Activated gamma-delta T cell treated with Interleukin-2 at 50 U/mL for 16 hours (primary cell): ENCODE measurements at places on chromosomes 3 and 15.

DNA sequence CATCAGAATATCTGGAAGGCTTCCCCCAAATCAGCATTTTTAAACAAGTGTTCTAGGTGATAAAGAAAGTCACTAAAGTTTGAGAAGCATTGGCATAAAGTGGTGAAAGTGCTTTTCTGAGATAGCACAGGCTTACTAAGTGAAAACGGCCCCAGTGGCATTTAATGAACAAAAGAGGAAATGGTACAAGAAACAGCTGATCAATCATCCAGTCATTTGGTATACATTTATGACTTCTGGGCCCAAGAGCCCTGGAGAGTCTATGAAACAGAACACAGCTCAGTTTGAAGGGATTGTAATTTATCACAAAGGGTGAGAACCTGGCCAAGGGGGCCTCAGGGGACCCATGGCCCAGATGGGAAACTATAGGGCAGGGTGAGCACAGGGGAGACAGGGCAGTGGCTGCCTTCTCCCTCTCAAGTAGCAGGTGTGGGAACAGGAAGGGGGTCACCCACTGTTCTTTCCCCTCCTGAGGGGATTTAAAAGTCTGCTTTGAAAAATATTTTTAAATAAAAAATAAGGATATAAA is 265.5 kb upstream of the ROPN1 start:
- DNase-seq: no peak

- DNase-seq: no peak
Observed at GRCh38 chr15:23760024-23760423, 72.9 kb upstream of the NDN start.

DNA sequence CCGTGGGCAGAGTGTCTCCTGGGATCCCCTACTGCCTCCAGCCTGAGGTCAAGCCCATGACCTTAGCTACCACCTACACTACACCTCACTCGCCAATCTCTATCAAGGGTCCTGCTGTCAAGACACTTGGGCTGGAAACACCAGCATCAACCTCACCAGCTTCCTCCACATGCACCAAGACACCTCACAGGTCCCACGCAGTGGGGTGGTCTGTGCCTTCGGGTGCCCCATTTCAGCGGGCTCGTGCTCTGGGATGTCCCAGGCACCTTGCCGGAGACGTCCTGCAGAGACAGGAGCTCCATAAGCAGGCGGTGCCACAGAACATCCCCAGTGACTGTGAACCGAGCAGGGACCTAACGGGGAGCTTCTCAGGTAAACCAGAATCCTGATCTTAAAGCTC is 20.0 kb downstream of the CYFIP1 start:
- no peak for DNase-seq

DNA sequence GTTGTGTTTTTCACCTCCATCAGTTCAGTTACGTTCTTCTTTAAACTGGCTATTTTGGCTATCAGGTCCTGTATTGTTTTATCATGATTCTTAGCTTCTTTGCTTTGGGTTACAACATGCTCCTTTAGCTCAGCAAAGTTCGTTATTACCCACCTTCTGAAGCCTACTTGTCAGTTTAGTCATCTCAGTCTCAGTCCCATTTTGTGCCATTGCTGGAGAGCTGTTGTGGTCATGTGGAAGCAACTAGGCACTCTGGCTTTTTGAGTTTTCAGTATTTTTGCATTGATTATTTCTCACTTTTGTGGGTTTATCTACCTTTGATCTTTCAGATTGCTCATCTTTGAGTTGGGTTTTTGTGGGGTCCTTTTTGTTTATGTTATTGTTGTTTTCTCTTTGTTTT is 151.3 kb downstream of the CFAP20DC start:
- DNase-seq: no peak

GRCh38 chr3:170410428-170411029 is 8.1 kb upstream of the CLDN11 start:
- DNase-seq: no peak

DNA sequence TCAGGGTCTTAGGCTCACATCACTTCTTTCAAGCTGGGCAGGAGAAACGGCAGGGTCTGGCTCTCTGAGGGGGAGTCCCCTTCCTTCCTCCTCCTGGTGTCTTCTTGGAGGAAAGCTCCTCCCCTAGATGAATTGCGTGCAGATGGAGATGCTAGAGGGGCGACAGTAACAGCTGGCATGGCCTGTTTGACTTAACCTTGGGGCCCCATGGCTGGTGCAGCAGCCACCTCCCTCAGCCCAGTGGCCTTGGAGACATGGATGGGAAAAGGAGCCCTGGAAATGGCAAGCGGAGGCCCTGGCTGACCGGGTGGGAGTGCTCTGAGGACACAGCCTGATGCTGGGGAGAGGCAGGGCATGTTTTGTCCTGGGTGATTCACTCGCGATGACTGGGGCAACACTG is 20.2 kb downstream of the PAK6 start:
- DNase-seq: no peak

GRCh38 chr15:62824111-62825015 is 218.2 kb upstream of the TPM1 start:
- DNase-seq: no peak

DNA sequence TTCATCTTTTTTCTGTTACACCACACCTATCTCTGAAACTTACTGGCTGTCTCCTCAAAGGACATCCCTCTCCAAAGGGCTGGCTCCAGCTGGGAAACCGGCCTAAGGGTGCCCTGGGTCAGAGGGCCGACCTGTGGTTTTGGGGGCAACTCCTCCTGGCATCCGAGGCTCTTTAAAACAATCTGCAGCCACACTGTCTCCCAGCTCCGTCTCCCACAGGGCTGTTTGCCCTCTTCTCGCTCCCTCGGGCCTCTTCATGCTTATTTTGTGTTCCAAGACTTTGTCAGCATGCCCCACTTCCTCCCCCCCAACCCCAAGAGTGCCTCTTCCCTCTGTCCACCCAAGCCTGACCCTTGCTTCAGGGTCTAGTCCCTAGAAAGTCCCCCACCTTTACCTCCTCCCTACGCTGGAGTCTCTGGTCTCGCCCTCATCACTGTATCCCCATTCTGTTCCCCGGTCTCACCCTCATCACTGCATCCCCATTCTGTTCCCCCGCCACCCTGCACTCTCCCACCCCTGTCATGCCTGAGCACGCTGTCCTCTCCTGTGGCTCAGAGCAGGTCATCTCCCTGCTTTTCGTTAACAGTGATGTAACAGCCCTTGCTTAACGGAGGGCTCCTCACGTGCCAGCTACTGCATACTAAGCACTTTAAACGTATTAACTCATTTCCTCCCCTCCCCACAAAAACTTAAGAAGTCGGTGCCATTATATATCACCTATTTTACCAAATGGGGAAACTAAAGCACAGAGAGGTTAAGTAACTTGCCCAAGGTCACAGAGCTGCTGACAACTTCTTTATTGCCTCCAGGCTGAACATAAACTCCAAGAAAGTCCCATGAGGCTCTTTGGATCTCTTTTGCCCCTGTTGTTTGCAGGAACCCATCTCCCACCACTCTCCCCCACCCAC is 1.1 kb upstream of the CSK start:
- no peak for DNase-seq

DNA sequence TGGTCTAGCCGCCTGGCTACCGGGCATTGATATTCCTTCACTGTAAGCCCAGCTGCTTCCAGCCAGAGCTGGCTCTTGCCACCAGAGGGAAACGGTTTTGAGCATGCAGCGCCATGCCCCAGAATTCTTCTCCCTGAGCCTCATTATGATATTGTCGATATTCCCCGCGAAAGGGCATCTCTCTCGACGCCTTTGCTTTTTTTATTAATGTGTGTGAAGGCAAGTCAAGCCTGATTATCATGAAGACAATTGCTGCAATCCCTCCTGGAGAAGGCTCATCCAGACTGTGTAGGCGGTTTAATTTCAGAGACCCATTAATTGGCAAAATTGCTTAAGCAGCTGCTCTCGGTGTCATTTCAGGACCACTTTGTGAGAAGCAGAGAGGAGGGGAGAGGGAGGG is 321.2 kb upstream of the TLE3 start:
- DNase-seq: no peak

DNA sequence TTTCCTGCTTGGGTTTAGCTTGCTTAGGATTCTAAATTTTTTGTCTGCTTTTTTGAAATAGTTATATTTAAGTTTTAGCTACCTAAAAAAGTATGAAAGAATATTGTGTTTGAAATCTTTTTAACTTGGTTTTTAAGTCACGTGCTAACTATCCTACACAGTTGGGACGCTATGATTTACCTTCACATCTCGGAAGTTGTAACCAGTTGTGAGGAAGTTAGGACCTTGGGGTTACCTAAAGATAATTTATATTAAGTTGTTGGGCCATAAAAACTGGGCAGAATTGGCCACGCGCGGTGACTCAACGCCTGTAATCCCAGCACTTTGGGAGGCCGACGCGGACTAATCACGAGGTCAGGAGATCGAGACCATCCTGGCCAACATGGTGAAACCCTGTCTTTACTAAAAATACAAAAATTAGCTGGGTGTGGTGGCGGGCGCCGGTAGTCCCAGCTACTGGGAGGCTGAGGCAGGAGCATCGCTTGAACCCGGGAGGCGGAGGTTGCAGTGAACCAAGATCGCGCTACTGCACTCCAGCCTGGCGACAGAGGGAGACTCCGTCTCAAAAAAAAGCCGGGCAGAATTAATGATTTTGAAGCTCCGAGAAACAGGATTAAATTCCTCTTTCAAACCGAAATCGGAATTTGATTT is 1.0 kb downstream of the ZFAND6 start:
- DNase-seq: no peak
